Stimulated activated CD4-positive, alpha-beta T cell treated with anti-CD3 and anti-CD28 coated beads, Interleukin-1b, Interleukin-23, amount 100 ng/mL, for 4 hours (primary cell): ENCODE measurements at places on chromosomes 5 and 9.

GRCh38 chr9:15513335-15513734 lies 2.6 kb upstream of the PSIP1 start:
- no peak for DNase-seq

- no peak for DNase-seq
Measured at GRCh38 chr5:64018966-64019365, 56.7 kb upstream of the HTR1A start.

GRCh38 chr9:90900130-90900529 lies 98.5 kb downstream of the SYK start:
- no peak for DNase-seq

GRCh38 chr9:75134495-75134894 lies 46.2 kb downstream of the OSTF1 start:
- DNase-seq, result no peak

GRCh38 chr5:32475334-32476097 lies 31.0 kb upstream of the ZFR start:
- DNase-seq, result no peak

DNA sequence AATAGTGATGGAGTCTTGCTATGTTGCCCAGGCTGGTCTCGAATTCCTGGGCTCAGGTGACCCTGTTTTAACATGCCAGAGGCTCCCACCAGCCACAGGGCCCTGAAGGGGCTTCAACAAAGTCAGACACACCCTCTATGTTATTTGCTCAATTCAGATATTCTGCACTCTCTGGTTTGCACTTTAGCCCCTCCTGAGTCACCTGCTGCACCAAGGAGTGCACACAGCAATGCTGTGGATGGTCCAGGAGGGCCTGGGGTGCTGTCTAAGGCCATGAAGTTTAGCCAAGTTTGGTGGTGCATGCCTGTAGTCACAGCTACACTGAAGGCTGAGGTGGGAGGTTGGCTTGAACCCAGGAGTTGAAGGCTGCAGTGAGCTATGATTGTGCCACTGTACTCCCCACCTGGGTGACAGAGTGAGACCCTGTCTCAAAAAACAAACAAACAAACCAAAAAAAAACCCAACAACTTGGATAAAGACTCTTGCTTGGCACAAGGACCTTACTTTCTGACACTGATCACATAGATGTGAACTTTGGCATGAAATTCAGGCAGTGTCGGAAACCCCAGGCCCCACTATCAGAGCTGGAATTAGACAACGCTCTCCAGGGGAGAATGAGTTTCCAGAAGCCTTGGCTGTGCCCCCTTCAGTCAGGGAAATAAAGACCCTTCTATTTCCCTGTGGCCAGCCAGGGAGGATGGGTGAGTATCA lies 39.7 kb upstream of the CDKN2AIPNL start:
- no peak for DNase-seq

- DNase-seq, result no peak
Measured at GRCh38 chr5:34563931-34564709, 92.0 kb upstream of the RAI14 start.

DNA sequence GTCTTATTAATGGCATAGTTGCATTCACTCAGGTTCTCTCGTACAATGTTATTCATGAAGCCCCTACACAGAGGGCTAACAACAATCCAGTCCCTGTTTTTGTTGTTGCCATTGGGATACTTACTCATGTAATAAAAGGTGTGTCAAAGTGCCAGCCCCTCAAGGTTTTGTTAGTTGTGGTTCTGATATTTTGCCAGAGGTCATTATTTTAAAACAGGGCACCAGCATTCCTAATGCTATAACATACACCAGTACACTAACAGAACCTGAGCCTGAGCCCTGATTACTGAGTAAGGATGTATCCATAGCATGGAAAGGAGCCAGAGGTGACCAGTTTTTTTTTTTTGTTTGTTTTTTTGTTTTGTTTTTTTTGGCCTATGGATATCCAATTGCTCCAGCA lies 50.2 kb downstream of the SMC2 start:
- no peak for DNase-seq

- no peak for DNase-seq
Measured at GRCh38 chr5:91077623-91078022, 305.5 kb downstream of the ARRDC3 start.

DNA sequence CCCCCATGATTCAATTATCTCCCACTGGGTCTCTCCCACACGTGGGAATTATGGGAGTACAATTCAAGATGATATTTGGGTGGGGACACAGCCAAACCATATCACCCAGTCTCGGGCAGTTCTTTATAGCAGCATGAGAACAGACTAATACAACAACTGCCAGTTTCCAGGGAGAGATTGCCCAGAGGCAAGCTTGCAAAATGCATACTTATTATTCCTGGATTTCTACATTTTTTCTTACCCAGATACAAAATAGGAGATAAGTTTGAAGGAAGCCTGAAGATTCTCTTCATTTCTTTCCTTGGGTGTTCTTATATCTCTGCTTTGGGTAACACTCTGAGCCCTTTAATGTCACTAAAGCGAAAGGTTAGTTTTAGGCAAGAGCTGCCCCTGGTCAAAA lies 691.2 kb downstream of the TAF11L14 start:
- no peak for DNase-seq

DNA sequence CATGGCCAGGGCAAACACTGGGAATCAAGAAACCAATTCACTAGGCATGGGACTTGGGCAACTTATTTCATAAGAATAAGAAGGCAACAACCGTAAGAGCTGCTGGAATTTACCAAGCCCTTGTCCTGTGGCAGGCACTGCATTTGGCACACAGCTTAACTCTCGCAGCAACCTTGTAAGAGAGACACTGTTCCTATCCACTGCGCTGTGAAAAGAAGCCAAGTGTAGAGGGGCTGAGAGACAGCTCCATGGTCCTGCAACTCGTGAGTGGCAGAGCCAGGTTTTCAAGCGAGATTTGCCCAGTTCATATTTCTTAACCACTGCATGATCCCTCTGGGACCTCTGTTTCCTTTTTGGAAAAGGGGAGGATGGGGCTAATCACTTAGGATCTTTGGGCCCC lies 129.3 kb upstream of the STC2 start:
- no peak for DNase-seq

DNA sequence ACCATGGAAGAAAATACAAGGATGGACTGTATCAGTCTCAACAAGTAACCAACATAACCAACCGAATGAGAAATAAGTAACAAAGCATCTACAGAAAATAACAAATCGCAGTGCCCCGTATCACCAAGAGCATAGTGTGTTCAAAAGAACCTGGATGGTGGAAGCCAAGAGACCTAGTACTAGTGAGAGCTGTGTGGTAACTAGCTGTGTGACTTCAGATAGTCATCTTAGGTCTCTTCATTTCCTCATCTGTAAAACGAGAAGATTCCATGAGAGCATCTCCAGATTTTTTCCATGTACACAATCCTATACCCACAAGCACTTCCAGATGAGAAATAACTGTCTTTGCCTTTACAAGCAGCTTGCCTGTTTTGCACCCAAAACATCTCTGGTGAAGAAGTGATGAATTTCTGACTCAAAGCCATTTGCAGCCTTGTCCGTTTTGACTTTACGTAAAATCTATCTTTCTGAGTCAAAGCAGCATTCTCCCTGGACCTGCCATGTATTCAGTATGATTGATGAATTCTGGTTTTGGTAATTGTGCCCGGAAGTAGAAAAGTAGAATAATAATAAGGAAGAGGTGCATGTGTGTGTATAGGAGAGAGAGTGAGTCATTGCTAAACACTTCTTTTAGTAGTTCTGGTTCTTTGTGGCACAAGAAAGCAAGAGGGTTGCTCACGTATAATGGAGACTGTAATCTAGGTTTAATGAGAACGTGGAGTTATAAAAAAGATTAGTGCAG lies 41.0 kb downstream of the AOPEP start:
- DNase-seq, result no peak

GRCh38 chr5:96856371-96856770 lies 19.9 kb upstream of the ERAP2 start:
- DNase-seq, result no peak

GRCh38 chr9:127664678-127665507 lies 41.9 kb upstream of the CFAP157 start:
- DNase-seq, result no peak

DNA sequence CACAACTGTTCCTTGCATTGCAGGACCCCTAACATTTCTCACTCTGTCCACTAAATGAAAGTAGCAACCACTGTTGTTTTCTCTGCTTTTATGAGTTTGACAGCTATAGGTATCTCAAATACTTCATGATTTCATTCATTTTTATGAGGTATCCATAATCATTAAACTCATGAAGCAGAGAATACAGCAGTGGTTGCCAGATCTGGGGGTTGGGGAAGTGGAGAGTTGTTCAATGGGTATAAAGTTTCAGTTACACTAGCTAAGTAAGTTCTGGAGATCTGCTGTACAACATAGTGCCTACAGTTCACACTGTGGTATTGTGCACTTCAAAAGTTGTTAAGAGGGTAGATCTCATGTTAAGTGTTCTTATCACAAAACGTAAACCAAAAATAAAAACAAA lies 23.4 kb upstream of the CAMK4 start:
- DNase-seq, result no peak

DNA sequence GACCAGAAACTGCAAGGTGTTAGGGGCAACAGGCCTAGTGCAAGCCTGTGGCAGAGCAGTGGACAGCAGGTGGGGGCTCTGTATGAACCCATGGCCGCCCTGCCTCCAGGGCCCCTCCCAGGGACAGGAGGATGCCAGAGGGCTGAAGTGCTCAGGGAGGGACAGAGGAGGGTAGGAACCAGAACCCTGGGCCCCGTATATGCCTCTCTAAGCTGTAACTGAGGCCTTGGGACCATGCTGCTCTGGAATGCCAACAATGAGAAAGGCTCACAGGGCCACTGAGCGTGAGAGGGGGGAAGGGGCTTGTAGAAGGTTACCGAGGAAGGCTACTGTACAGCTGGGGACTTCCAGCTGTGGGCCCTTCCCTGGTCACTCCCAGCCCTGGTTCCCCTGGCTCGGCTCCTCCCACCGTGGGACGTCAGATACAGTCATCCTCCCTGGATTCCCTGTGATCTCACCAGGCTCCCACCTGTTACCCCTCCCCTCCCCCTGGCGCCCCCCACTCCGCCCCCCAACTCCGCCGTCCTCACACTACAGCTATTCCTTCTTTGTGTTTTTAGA lies 21.1 kb downstream of the AQP7 start:
- DNase-seq, result no peak

- no peak for DNase-seq
Measured at GRCh38 chr9:93183131-93183662, 742 bp upstream of the WNK2 start.

DNA sequence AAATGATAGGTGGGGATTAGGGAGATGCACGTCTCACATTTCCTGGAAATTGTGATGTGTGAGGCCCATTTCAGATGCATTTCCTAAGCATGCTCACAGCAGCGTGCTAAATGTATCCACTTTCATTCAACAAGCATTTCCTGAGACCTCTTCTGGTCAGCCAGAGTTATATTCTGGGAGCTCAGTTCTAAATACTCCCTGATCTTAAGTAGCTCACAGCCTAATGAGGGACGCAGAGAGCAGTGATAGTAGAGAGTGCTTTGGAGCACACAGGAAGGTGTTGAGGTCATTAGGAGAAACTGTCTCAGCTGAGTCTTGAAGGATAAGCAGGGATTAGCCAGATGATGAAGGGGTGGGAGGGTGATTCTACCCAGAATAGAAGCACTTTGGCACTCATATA lies 46.2 kb upstream of the FSD1L start:
- DNase-seq, result no peak

- no peak for DNase-seq
Measured at GRCh38 chr5:174140452-174141020, 95.0 kb downstream of the NSG2 start.

- no peak for DNase-seq
Measured at GRCh38 chr5:158676642-158677469, 422.9 kb downstream of the EBF1 start.

DNA sequence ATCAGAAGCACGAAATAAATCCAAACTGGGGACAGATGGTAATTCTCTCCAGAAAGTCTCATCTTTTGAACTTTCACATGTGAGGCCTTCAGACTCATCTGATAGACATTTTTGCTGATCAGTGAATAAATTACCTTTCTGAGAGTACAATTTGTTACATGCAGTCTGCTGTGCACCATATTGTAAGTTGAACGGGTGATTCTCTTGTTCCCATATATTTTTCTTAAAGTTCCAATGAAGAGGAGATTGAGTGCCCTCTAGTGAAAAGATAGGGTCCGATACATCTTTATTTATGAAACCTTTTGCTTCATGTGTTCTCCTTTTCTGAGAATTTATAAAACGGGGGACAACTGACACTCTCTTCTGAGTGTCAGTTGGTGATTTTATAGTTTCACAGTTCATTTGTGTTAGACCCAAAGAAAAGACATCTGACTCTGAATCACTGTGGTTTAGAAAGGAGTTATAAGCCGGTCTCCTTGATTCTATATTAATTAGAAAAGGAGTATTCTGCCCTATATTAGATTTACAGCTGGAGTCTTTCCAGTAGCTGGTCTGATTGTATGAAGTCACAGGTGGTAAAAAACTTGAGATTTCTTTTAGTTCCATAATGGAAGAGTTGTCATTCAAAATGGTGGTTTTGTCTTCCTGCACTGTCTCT lies 30.4 kb downstream of the GNG10 start:
- DNase-seq, result no peak

GRCh38 chr5:135073761-135074345 lies 39.8 kb upstream of the PITX1 start:
- DNase-seq, result no peak

- no peak for DNase-seq
Measured at GRCh38 chr5:139058121-139058520, 140.0 kb downstream of the SIL1 start.

GRCh38 chr5:143143973-143144372 lies 259.5 kb downstream of the NR3C1 start:
- DNase-seq, result no peak

DNA sequence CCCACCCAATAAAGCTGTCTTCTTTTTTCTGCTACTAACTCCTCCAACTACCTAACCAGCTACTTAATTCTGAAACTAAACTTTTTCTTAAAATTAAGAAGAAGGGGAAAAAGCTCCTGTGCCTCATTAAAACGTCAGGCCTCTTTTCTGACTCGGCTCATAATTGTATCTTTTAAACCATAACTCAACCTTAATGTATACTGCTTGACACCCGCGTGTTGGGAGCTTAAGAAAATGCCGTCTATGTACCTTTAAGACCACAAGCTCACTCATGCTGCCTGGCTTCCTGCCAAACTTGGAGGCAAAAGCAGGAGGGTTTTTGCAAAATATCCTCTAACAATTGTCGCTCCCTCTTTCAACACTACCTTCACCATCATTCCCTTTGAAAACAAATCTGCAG lies 5.0 kb downstream of the EBF1 start:
- DNase-seq, result no peak

DNA sequence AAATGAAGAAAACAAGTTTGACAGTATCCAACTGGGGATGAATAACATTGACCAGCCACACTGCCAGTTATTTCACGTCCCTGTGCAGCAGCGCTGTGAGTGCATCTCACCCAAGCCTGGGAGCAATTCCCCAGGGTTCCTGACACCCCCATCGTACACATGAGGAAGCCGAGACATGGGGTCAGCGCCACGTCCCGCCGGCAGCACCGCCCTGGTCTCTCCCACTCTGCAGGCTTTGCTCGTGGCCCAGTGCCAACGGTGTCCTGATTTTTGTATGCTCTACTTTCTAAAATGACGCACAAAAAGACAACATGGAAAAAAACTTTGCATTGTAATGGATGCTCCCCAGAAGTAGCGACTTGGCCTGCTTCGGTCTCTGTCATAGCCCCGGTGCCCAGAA lies 14.3 kb downstream of the GTF3C5 start:
- no peak for DNase-seq
